ENCODE measurements at places on chromosomes 16 and 17.

- DNase-seq = no peak
Observed at GRCh38 chr17:82602986-82603710, 45.1 kb downstream of the WDR45B start.

GRCh38 chr16:86363057-86363490 is 147.3 kb upstream of the FOXF1 start:
- DNase-seq = no peak

DNA sequence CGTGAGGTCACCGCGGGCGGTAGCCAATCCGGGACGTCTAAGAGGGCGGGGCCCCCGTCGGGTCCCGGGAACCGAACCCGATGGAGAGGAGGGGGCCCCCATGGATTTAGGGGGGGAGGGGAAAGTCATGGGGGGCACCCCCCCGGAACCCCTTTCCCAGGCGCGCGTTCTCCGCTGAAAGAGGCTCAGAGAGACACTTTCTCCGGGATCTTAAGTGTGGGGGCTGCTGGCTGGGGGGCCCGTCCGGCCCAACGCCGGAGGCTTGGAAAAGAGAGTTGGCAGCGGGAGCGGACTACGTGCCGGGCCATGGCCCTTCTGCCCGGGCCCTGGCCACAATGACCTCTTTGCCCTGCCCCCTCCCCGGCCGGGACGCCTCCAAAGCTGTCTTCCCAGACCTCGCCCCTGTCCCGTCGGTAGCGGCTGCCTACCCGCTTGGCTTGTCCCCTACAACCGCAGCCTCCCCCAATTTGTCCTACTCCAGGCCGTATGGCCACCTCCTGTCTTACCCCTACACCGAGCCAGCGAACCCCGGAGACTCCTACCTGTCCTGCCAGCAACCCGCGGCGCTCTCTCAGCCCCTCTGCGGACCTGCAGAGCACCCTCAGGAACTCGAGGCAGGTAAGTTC is at the start of gene DLX4:
DLX4 (plus strand) TSS at position 57 of the 626 bp plus-strand sequence; CDS start at position 336, 279 bp downstream.
- DNase-seq = no peak

DNA sequence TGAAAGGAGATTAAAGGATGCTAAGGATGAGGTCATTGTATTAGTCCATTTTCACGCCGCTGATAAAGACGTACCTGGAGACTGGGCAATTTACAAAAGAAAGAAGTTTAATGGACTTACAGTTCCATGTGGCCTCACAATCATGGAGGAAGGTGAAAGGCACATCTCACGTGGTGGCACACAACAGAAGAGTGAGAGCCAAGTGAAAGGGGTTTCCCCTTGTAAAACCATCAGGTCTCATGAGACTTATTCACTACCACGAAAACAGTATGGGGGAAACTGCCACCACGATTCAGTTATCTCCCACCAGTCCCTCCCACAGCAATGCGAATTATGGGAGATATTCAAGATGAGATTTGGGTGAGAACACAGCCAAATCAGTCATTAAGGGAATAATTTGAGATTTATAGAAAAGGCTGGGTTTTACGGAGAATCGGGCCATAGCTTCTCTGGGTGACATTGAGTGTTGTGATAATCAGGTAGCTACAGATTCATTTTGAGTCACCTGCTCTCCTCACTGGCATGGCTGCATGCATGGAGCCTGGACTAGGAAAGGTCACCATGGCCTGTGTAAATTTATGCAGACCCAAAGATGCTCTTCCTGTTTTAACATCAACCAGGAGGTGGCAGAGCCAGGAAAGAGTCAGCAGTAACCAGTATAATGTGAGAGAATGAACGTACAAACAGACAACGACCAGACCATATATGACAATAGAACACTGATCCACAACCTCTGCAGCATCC is 40.5 kb upstream of the DYNLRB2 start:
- no peak for DNase-seq

DNA sequence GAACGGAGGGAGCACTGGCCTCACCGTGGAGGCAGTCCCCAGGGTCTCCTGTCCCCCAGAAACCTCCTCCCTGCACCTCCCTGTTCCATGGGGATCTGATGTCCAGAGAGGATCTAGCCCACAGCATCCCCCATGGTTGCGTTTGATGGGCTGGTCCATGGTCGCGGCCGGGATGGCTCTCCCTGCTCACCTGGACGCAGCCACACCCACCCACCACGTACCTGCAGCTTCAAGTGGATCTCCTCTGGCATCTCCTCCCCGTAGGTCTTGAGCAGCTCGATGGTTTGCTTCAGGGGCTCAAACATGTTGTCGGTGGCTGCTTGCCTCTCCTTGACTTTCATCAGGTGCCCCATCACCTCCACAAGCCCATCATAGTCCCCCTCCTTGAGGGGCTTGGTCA is 47.9 kb downstream of the DNAH17 start:
- DNase-seq = no peak

DNA sequence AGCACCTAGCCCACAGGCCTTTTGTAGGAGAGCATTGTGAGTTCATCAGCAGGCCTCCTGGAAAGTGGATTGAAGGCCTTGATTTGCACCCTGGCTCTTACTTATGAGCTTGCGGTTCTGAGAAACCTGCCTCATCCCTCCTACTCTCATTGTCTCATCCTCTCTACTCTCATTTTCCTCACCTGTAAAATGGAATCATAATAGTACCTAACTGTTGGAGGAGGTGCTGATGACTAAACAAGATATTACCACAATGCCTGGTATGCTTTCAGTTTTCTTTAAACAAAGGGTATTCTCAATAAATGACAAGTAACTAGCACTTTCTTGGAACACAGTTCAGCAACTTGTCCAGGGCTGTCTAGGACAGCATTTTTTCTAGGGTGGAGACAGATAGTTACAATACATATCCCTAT is 243.1 kb upstream of the MAF start:
- no peak for DNase-seq

GRCh38 chr17:4100883-4101756 is 41.7 kb downstream of the ZZEF1 start:
- DNase-seq = no peak

- no peak for DNase-seq
Observed at GRCh38 chr16:75754141-75754540, 27.9 kb upstream of the CPHXL start.

- no peak for DNase-seq
Observed at GRCh38 chr16:66335704-66336329, 30.7 kb upstream of the CDH5 start.

GRCh38 chr16:86517033-86517432 is 6.7 kb downstream of the FOXF1 start:
- DNase-seq = no peak

GRCh38 chr17:65243838-65244625 is 106.9 kb downstream of the RGS9 start:
- no peak for DNase-seq

DNA sequence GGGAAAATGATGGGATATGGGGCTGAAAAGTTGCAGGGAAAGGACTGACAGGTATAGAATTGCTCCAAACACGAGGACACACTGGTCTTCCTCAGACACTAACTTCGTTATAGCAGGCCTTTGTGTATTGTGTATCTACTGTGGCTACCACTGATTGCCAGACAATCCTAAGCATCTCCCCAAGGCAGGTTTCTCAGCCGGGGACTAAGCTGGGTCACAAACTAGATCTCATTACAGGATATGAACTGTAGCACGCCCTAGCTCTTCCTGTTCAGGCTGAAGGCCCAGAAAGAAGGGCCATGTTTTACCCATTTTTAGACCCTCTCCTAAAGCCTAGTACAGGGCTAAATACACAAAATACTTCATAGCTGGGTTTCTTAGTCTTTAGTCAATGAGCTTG is 5.1 kb upstream of the RANGRF start:
- no peak for DNase-seq

GRCh38 chr17:2253768-2254406 is 49.7 kb downstream of the SMG6 start:
- DNase-seq = peak; percentile 46

DNA sequence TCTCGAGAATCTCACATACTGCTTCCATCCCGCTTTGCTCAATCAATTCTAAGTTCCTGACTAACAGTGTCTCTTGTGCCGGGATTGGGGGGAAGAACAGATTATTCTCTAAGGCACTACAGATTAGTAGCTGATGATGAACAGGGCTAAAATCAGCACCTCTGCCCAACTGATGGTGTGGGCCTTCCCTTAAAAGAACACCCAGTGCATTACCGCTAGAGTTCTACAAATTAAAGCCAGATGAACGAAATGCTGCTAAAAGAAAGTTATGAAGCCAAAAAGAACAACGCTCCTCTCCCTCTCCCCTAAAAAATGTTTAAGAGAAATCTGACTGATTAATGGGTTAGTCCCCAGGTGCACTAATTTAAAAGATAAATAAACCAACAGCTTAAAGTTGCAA is 4.4 kb downstream of the CDC27 start:
- DNase-seq = no peak

GRCh38 chr17:74763565-74764387 is 12.4 kb downstream of the NAT9 start:
- DNase-seq = no peak

GRCh38 chr16:661184-661821 is 6.6 kb upstream of the RHOT2 start:
- no peak for DNase-seq

- DNase-seq = no peak
Observed at GRCh38 chr17:5431949-5432556, 6.9 kb downstream of the C1QBP start.

GRCh38 chr17:29154516-29155226 is 25.5 kb downstream of the MYO18A start:
- DNase-seq = no peak

DNA sequence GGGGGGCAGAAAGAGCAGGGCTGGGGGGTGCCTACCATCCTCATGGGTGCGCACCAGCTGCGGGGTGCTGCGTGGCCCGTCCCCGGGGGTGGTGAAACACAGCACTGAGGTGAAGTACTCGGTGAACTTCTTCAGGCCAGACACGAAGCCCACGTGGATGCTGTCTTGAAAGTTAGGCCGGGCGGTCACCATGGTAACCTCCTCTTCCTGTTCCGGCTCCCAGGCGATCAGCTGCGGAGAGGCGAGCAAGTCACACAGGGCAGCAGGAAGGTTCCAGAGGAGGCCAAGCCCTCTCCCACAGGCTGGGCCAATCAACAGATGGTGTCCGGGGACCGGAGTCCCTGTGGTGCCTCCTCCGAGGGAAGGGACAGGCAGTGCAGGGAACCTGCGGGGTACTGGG is 90.1 kb upstream of the CDC42EP4 start:
- DNase-seq = no peak

DNA sequence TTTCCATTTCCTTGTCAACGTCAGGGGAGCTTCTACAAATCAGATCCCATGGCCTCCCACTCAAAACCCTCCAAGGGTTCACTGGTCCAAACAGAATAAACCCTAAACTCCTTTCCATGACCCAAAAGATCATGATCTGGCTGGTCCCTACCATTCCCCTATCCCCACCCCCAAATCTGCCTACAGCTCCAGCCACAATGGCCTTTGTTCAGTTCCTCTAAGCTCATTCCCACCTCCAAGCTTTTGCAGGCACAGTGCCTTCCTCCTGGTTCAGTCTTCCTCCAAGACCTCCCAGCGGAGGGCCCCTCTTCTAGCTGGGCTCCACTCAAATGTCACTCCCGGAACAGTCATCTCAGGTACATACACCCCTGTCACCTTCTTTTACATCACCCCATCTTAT is 2.0 kb downstream of the GPRC5B start:
- DNase-seq = no peak

DNA sequence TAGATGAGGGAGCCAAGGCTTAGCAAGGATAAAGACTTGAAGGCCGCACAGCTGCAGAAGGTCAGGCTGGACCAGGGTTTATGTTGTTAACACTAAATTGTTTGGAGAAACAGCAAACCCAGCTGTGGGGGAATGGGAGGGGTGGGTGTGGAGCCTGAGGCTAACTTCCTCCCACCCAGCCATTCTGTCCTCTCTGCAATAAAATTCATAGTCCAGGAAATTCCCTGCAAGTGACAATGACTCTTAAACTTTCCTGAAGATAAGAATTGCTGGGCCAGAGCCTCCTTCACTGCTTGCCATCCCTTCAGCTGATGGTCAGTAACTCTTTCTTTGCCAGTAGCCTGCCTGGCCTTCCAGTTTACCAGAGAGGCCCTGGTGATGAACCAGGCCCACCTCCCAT is 19.4 kb upstream of the ATP5MC1 start:
- DNase-seq = no peak

GRCh38 chr16:8718851-8719680 is 44.6 kb downstream of the ABAT start:
- no peak for DNase-seq

DNA sequence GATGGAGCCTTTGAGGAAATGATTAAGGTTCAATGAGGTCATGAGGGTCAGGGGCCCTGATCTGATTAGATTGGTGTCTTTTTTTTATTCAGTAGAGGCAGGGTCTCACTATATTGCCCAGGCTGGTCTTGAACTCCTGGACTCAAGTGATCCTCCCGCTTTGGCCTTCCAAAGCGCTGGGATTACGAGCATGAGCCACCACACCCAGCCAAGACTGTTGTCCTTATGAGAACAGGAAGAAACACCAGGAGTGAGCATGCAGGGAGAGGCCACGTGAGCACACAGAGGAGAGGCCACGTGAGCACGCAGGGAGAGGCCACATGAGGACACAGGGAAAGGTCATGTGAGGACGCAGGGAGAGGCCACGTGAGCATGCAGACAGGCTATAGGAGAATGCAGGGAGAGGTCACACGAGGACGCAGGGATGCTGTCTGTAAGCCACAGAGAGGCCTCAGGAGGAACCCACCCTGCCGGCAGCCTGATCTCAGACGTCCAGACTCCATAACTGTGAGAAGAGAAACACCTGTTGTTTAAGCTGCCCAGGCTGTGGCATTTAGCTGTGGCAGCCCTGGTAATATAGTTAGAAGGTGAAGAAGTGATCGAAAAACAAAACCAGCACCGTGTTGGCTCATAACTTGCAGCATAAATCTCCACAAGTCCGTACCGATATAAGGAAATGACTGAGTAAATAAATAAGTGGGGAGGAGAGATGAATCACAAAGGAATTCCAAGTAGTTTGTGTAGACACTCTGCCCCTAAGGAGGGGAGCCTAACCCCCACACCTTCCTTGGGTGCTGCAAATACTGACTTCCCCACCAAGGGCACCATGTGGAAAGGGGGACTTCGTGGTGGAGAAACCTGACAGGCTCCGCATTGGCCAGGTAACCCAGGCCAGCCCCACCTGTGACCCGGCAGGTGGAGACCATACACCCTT is 14.6 kb upstream of the CSNK1D start:
- no peak for DNase-seq

DNA sequence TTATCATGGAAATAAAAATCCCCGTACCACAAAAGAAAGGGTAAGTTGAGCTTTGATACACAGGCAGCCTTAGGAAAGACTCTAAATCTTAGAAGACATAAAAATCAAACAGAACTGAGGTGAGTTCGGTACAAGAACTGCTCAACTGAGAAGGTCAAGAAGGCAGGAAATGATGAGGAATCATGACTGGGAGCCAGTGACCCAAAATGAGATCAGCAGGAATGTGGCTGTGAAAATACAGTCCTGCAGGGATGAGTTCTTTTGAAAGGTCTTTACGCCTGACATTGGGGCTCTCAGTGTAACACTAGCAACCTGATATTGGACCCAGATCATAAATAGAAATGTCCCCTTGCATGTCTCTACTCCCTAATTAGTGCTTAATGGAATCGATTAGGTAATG is 56.3 kb upstream of the CDH11 start:
- DNase-seq = no peak

- no peak for DNase-seq
Observed at GRCh38 chr17:5610956-5611355, 26.6 kb upstream of the NLRP1 start.

GRCh38 chr16:81836279-81837054 is 57.4 kb downstream of the PLCG2 start:
- DNase-seq = no peak

Measured in activated CD4-positive, alpha-beta T cell treated with anti-CD3 and anti-CD28 coated beads, Interleukin-2, amount 50 U/mL, for 24 hours (primary cell).